ENCODE measurements at places on chromosomes 5 and 9. TPM values are rescaled to one million over a fixed set of nuclear protein-coding genes. Genes with fewer than 3 reads are reported as not detected.
A peak's percentile ranks its signal among the peaks of the same experiment; 100 is the strongest.

DNA sequence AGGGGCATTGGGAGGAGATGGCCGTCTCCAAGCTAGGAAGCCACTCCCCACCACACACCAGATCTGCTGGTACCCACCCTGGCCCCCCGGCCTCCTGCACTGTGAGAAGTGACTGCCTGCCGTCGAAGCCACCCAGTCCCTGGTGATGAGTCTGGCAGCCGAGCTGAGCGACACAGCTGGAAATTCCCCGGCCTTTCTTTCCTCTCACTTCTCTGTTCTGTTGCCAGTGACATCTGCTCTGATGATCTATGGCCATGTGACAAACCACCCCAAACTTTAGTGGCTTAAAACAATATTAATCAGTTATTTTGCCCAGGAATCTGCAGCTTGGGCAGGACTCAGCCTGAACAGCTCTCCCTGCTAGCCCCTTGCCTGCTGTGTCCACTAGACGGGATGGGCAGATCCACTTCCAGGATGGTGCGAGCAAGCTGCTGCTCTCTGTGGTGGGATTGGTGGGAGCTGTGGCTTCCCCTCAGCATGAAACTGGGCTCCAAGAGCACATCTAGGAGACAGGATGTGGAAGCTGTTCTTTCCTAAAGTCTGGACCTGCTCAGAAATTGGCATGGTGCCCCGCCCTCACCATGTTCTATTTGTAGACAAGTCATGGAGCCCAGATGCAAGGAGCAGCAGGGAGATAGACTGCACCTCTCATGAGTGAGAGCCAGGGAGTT is 211.2 kb downstream of the GADD45G start:
- DNase-seq = no peak

DNA sequence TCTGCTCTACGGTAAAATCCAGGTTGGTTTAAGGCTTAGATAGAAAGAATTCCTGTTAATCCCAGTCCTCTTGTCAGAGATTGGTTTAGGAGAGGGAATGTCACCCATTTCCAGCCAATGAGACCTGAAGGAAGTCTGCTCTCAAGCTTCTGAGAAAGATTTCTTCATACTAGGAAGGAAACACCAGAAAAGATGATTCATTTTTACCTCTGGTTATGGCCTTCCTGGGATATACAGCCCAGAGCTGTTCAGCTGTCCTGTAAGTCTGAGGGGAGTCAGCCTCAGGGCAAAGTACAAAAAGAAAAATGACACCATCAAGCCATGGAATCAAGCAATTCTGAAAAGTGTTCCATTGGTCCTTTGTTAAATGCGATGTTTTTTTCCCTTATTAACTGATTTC is 18.6 kb upstream of the CFAP95 start:
- DNase-seq = no peak

- peak; percentile 44 for DNase-seq
Measured at GRCh38 chr9:16864649-16865434, 5.6 kb downstream of the BNC2 start.

GRCh38 chr5:167587772-167588437 is 703.5 kb upstream of the WWC1 start:
- DNase-seq = peak; percentile 46

DNA sequence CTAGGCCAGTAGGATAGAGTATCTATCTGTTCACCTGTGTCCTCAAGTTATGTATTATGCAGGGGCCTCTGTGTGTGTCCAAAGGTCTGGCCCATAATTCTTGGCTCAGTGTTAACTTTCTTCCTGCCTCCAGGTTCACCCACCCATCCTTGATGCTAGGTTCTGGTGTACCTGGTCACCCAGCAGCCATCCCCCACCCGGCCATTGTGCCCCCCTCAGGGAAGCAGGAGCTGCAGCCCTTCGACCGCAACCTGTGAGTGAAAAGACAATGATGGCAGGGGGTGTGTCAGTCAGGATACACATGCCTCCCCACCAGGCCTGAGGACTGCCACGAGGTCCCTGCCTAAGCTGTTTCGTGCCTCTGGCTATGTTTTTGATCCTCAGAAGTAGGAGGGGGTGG is 27.6 kb downstream of the TCF7 start:
- DNase-seq = peak; percentile 31

GRCh38 chr9:88712484-88712883 is 177.5 kb downstream of the NXNL2 start:
- no peak for DNase-seq

- DNase-seq = no peak
Measured at GRCh38 chr5:178320281-178320855, 87.8 kb upstream of the PHYKPL start.

GRCh38 chr9:109963079-109963478 is 183.1 kb downstream of the PALM2AKAP2 start:
- DNase-seq = no peak

- DNase-seq = no peak
Measured at GRCh38 chr5:10457682-10458574, 16.2 kb downstream of the ROPN1L start.

- DNase-seq = no peak
Measured at GRCh38 chr5:67404256-67405100, 207.9 kb upstream of the CD180 start.

SLC30A5 gene
- total RNA-seq = 67.0 TPM

SLC34A1 gene
- 0.19 TPM for total RNA-seq

NUDT12 gene
- total RNA-seq = 29.3 TPM

All from SK-MEL-5 (cell line).